ENCODE measurements at places on chromosomes 5 and 9.

DNA sequence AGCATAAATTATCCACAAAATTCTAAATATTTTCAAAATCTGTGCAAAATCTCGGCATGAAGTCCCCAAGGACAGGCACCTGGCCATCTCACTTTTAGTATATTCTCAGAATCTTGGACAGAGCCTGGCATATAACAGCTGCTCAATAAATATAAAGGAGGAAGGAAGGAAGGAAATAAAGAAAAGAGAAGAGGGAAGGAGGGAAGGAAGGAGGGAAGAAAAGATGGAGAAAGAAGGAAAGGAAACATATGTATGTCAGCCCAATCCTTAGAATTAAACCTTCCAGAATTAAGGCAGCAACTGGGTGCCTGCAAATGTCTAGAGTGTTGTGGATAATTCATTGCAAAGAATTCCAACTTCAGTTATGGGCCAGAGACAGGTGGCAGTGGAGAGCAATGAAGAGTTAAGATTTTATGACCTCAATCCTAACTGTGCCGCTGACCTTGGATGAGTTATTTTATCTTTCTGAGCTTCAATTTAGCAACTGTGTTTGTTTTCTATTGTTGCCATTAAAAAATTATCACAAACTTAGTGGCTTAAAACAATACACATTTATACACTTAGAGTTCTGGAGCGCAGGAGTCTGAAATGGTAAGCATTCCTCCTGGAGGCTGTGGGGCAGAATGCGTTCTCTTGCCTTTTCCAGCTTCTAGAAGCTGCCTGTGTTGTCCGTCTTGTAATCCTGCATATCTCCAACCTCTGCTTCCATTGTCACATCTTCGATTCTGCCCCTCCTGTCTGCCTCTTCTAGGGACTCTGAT, 200.9 kb upstream of the MSX2 start:
- no peak for DNase-seq

GRCh38 chr5:67094476-67095300, 101.9 kb downstream of the CD180 start:
- peak; percentile 35 for DNase-seq

DNA sequence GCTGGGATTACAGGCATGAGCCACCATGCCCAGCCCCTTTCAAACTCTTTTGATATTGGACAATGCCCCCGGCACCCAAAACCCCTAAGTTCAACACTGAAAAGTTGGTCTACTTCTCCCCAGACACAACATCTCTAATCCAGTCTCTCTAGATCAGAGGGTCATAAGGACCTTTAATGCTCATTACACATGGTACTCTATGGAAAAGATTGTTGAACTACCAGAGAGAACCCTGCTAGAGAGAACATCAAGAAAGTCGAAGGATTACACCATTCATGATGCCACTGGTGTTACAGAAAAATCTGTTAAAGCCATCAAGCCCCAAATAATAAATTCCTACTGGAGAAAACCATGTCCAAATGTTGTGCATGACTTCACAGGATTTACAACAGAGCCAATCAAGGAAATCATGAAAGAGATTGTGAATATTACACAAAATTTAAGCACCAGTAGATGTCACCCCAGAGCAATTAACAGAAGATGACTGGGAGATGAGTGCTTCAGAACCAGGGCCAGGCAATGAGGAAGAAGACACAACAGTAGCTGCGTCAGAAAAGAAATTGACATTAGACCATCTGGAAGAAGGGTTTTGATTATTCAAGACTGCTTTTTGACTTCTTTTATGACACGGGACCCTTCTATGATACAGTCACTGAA, 28.3 kb upstream of the NIPAL4 start:
- DNase-seq = peak; percentile 34

GRCh38 chr5:10017786-10018185, 231.9 kb downstream of the ATPSCKMT start:
- DNase-seq = no peak

DNA sequence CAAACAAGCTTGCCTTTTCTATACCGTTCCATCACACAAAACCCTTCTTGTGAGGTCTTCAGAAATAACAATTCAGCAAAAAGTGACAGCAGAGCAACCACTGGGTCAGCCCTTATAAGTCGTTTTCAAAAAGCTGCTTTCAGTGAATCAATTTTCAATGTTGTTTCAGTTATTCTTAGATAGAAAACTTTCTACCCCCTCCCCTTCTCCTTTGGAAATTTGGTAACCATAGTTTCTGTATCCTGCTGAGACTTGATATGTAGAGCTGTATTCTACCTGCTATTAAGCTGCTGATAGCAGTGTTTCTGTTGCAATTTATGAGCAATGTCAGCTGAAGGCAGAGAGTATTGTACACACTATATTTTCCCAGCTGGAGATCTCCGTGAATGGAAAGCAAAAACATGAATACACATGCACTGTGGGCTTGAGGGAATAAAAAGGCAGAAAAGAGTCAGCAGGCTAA, 75.7 kb downstream of the ZNF608 start:
- DNase-seq = no peak

GRCh38 chr5:149153751-149154610, 12.7 kb downstream of the ABLIM3 start:
- DNase-seq = peak; percentile 50

DNA sequence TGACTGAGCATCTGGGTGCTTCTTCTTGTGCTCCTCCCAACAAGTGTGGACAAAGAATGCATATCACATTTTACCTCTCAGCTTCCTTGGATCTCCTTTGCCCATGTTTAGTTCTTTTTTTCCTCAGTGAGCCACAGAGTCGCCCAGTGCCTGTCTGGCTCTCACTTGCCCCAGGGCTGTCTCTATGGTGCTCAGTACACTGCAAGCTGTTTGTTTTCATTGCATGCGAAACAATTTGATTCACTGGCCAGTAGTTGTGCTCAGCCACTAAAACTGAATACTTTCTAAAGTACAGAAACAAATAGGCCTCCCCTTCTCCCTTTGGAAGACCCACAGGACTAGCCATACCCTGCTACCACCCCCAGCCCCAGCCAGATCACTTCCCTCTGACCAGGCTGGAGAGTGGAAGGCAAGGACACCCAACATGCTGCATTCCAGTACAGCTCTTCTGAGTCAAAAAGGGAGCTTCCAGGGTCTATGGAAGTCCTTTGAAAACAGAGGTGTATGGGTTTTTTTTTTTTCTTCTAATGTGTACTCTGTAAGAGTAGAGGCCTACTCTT, 3.8 kb downstream of the LHFPL2 start:
- no peak for DNase-seq

GRCh38 chr5:32302835-32303754, 9.6 kb downstream of the MTMR12 start:
- no peak for DNase-seq

GRCh38 chr9:107620236-107620635, 130.7 kb upstream of the KLF4 start:
- no peak for DNase-seq
